ENCODE measurements at places on chromosomes 16 and 17.
A peak's percentile ranks its signal among the peaks of the same experiment; 100 is the strongest.

DNA sequence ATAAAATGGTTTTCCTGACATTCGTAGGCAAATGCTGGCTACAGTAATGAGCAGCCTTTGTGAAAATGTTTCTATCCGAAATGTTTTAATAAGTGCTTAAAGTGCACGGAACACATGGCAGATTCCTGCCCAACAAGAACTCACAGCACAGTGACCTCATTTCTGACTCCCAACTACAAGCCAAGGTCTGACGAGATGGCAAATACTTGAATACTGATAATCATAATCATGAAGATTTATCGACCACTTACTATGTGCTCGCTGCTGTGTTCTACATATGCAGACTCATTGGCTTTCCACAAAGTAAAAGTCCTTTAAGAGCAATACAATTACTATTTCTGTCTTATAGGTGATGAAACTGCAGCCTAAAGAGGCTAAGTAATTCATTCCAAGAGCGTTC, 238.1 kb upstream of the CDH5 start:
- DNase-seq: no peak

GRCh38 chr17:77441130-77441920, 300.6 kb downstream of the SEC14L1 start:
- DNase-seq: peak; percentile 56

- no peak for DNase-seq
Measured at GRCh38 chr17:82703935-82704865, 5.7 kb upstream of the RAB40B start.

GRCh38 chr17:10699856-10700255, 2.5 kb downstream of the ADPRM start:
- DNase-seq: no peak

DNA sequence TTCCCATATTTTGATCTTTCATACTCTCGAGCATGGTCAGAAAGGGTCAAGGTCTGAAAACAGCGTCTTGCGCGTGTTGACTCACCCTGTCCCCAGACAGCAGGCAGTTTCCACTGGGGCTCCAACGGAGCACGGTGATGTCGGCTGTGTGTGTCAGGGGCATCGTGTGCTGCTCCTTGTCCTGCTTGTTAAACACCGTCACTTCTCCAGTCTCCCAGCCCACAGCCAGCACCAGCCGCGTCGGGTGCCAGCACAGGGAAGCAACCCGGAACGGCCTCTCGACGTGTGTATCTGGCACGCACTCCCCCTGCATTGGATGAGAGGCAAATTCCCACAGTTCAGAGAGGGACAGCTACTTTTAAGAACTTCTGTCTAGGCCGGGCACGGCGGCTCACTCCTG, 9.6 kb downstream of the IFT140 start:
- no peak for DNase-seq

- DNase-seq: no peak
Measured at GRCh38 chr16:66382966-66383299, 16.4 kb downstream of the CDH5 start.
